ENCODE measurements at places on chromosomes 16 and 17. TPM values are rescaled to one million over a fixed set of nuclear protein-coding genes. Genes with fewer than 3 reads are reported as not detected.

The MYO18A gene
- total RNA-seq: 110 TPM

The ZNF597 gene
- total RNA-seq: 1.5 TPM

The KREMEN2 gene
- 1.1 TPM for total RNA-seq

The GDPD1 gene
- 3.9 TPM for total RNA-seq

The SAMD14 gene
- 0.92 TPM for total RNA-seq

The AATK gene
- total RNA-seq: 37.0 TPM

The TMIGD1 gene
- total RNA-seq: 255 TPM

The RGS11 gene
- 7.6 TPM for total RNA-seq

The HOXB4 gene
- total RNA-seq: 3.0 TPM

Measured in left colon (tissue), 2 donors.